Stimulated activated CD4-positive, alpha-beta T cell treated with anti-CD3 and anti-CD28 coated beads, Interleukin-1b, Interleukin-23, amount 100 ng/mL, for 48 hours (primary cell): ENCODE measurements at places on chromosomes 5 and 9.

GRCh38 chr5:40124367-40124766, 555.3 kb upstream of the PTGER4 start:
- no peak for DNase-seq

GRCh38 chr9:96175796-96176195, 126.2 kb downstream of the HSD17B3 start:
- no peak for DNase-seq

- peak; percentile 9 for DNase-seq
These were observed 126.0 kb downstream of the TMEM174 start for GRCh38 chr5:73298772-73299630.

- peak; percentile 75 for DNase-seq
These were observed 60.7 kb downstream of the HRH2 start for GRCh38 chr5:175718401-175719108.

- DNase-seq, result no peak
These were observed 12.8 kb upstream of the NIPAL4 start for GRCh38 chr5:157447201-157447637.

GRCh38 chr5:115713408-115713807, 87.6 kb upstream of the TMED7 start:
- DNase-seq, result no peak

- DNase-seq, result no peak
These were observed 27.6 kb upstream of the SMIM23 start for GRCh38 chr5:171757853-171758535.

GRCh38 chr5:179227580-179228311, 117.5 kb downstream of the ADAMTS2 start:
- no peak for DNase-seq

DNA sequence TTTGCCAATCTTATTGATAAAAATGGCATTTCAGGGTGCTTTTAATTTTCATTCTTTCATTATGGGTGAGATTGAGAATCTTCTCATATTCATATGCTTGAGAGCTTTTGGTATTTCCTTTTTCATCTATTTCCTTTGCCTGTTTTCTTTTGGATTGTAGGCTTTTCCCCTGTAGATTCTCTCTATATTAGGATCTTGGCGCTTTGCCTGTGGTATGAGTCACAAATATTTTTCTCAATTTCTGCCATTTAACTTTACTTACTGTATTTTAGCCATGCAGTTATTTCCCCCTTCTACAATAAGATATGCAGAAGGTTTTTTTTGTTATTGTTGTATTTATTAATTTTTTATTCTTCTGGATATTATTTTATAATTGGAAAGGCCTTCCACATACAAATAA, 21.5 kb upstream of the KLF9 start:
- DNase-seq, result no peak

DNA sequence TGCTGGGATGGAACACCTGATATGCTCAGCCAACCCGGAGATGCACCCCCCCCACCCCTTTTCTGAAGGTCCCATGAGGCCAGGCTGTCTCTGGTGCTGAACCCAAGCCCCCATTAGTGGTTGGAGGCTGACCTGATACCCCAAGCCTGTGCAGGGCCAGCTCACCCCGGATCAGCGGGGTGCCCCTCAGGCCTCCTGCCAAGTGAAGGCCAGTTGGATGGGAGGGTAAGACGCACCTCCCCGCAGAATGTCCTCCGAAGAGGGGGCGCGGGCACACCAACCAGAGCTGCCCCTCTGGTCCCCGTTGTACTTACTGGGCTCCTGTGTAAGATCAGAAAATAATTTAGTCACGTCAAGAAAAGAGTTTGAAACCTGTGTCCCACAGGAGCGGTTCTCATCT, 76.8 kb upstream of the OTULINL start:
- no peak for DNase-seq

GRCh38 chr5:51466214-51466613, 83.0 kb downstream of the ISL1 start:
- DNase-seq, result no peak

- no peak for DNase-seq
These were observed 7.7 kb upstream of the OCLN start for GRCh38 chr5:69484891-69485290.

- DNase-seq, result no peak
These were observed 656.2 kb upstream of the PTPRD start for GRCh38 chr9:11269036-11269435.

DNA sequence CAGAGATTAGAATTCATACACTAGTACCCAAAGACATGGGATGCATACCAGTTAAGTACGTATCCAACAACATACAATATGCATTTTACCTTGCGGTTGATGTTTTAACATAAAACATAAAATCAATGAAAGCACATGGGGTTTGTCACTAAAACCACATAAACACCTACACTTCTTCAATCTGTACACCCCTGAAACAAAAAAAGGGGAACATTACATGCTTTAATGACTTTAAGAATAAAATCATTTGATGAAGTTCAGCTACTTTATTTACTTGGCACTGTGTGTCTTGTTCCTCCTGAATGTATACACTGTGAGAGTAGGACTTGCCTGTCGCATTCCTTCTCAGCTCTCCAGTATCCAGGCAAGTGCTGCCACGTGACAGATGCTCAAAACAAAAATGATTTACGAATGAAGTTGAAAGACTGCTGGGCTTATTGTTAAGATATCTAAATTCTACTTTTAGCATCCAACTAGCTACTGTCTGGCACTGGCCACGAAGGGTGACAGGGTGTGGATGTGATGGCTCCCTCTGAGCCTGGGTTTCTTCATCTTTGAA, 21.0 kb downstream of the TNFSF15 start:
- DNase-seq, result no peak

- no peak for DNase-seq
These were observed 101.7 kb downstream of the GNA14 start for GRCh38 chr9:77546376-77546950.

GRCh38 chr9:116715751-116716150, 28.6 kb downstream of the TRIM32 start:
- DNase-seq, result no peak

GRCh38 chr5:118466418-118466817, 521.9 kb downstream of the DTWD2 start:
- DNase-seq, result no peak

- no peak for DNase-seq
These were observed 2.4 kb downstream of the SMIM15 start for GRCh38 chr5:61159836-61160235.

- no peak for DNase-seq
These were observed 55.2 kb upstream of the JAK2 start for GRCh38 chr9:4929917-4930316.

- peak; percentile 64 for DNase-seq
These were observed 20.6 kb downstream of the TPPP start for GRCh38 chr5:672329-673160.

- DNase-seq, result no peak
These were observed 76.8 kb upstream of the RANBP3L start for GRCh38 chr5:36378551-36378950.

GRCh38 chr5:135155616-135156214, 121.7 kb upstream of the PITX1 start:
- no peak for DNase-seq

DNA sequence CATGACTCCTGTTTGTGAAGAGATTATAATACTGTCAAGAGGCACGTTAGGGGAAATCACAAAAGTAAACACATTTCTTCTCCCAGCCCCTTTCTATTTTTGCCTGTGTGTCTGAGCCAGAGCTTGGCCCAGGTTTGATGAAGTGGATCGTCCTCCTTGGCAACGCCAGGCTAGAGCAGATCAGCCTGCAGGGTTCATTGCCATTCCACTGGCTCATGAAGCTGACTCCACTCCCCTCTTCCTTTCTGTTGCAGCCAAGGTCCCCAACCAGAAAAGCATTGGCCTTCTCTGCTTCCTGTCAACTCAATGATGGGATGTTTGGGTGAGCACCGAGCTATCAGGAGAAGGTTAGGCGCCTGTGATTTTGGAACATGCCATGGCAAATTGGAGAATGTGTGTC, 3.3 kb downstream of the ADRB2 start:
- no peak for DNase-seq
